ENCODE measurements at places on chromosomes 7 and 10.

GRCh38 chr10:119209035-119209735, 1.8 kb downstream of the GRK5 start:
- peak; percentile 46 for DNase-seq

DNA sequence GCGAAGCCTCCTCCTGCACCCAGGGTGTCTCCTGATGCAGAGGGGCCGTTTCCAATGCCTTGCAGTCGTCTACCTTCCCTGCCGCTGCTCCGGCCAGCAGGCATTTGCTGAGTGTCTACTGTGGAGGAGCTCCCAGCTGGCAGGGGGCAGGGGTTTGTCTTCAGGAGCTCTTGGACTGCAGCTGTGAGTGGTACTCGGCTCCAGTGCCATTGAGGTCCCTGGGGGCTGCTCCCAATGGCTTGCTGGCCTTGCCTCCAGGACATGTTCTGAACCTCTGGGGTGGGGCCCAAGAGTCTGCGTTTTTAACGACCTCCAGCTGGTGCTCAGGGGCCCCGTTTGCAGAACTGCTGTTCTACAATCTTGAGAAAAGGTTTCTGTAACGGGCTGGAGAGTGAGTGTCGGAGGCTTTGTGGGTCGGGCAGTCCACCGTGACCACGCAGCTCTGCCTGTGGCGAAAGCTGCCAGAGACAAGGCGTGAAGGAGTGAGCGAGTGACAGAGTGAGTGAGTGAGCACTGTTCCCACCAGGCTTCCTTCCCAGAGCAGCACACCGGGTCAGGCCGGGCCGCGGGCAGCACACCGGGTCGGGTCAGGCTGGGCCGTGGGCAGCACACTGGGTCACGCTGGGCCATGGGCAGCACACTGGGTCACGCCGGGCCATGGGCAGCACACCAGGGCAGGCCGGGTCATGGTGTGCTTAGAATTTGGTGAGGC, 520.2 kb downstream of the PTPRN2 start:
- no peak for DNase-seq

- no peak for DNase-seq
Measured at GRCh38 chr10:88012641-88013040, 149.2 kb downstream of the PTEN start.

DNA sequence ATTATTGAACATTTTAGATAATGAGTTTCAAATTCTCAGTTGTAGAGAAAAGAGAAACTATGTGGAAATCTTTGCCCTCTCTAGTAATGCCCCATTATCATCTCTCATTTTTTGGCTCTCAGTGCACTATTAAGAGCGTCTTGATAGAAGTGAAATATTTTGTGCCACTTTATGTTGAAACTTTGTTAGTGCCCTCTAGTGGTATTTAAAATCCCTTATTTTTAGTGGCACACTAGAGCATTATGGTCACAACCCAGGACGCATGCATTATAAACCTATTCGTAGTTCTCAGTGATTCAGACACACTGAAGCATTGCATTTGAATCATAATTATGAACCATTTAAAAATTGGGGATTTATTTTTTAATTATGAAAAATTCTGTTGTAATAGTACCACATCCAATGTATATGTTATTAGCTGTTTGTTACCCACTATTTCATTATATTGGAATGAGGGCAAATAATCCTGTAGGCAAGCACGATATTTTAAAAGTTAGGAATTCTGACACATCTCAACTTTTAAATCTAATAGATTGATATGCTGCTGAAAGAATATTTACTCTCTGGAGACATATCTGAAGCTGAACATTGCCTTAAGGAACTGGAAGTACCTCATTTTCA, 21.9 kb downstream of the PDCD4 start:
- no peak for DNase-seq

- no peak for DNase-seq
Measured at GRCh38 chr10:61417661-61418060, 35.5 kb downstream of the TMEM26 start.

DNA sequence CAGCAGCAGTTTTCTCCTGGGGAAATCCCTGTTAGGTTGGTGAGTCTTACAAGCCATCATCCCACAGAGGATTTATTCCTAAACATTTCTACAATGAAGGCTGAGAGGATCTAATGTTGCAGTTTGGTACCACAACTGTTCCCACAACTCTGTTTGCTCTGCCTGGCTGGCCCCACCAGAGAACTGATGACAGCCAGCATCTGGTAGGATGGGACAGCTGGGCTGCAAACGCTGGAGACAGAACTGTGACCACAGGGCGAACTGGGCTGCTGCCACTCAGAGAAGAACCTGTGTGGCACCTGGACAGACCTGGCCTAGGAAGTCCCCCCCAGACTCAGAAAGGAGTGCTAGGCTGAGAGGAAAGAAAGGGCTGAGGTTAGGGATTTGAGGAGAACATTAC, 94.8 kb downstream of the CALN1 start:
- no peak for DNase-seq
